ENCODE measurements at places on chromosomes 5 and 9.

DNA sequence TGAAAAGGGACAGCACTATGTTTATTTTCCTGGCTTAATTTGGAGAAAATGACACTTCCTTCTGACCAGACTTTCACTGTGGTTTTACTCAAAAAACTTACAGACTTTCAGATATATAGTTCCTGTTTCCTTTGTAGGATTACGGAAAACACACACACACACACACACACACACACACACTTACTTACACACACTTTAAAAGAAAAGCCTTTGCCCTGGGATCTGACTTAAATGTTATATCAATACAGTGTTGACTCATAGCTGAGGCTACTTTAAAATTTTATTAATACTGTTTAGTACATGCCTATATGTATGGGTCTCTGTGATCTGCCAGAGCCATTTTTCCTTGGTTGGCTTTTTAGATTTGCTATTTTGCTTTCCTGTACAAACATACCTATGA is 758.3 kb downstream of the DNAH5 start:
- no peak for DNase-seq

- DNase-seq: peak; percentile 81
These were observed 25.0 kb upstream of the HMCN2 start for GRCh38 chr9:130240410-130241197.

DNA sequence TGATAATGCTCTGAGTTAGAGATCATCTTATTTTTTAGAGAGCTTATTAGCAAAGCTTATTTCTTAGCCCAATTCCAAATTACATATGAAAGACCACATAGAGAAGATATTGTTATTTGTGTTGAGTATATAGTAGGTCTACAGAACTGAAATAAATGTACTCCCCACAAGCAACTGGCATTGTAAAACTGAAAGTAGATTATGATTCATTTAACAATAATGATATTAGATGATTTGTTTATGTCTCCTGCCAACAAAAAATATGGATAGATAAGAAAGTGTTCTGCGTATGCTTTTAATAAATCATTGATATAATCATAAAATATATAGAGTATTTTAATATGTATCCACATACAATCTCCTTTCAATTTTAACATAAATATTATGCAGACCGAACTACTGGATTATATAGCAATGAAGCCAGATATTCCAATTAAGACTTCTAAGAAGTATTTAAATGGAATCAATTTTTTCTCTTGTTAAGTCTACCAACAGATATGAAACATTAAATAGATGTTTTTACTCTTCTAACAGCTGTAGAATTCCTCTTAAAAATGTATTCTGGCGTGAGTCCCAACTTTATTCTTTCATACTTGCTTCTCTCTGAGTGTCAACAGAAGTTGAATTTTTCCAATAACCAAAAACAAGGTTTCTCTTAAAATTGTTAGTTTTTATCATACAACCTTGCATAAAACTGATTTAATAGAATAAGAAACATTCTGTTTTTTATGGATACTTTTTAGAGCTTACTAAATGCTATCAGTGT is 15.6 kb upstream of the DAB2 start:
- no peak for DNase-seq

DNA sequence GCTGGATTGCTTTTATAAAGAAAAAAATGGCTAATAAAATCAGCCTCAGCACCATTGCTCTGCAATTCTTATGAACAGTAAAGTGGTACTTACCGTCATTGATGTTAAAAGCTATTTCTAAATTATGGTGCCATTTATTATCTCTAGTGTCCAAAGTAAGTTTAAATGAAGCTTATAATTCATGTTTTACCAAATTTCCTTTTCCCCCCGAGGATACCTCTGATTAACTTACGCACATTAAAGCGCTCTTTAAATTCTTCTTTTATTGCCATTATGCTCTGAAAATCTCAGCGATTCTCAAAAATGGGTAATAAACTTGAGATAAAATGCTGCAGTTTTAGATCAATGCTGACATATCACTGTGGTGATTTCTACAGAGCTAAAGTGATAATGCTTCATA is 13.5 kb downstream of the TLX3 start:
- no peak for DNase-seq

DNA sequence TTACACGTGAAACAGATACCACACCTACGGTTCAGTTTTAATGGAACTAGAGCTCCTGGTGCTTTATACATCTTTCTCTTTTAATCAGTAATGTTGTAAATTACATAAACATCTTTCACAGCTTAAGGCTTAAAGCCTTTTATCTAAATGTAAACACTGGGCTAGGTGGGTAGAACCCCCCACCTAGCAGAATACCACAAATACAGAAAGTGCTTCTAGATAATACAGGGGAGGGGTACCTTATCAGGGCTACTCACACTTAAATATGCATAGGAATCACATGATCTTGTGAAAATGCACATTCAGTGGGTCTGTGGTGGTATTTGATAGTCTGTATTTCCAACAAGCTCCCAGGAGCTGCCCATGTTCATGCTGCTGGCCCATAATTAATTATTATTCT is 256.4 kb upstream of the TARS1 start:
- DNase-seq: no peak

DNA sequence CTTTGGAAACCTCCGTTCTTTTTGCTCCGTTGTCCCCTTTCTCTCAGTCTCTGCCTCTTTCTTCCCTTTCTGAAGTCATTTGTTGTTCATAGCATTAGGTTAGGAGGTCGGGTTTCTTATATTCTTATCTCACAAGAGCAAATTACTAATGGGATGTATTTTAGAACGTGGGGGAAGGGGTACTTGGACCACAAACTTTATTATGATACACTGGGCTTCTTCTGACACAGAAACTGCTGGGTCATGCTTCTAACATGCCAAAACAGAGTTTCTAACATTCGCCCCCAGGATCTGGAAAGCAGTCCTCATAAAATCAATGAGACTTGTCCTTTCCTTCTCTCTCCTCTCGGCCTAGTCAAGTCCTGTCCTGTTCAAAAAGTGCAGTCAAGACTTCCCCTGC is 334.4 kb downstream of the GADD45G start:
- DNase-seq: no peak

GRCh38 chr9:93702261-93702660 is 125.9 kb downstream of the PHF2 start:
- DNase-seq: no peak

GRCh38 chr5:179191506-179192184 is 131.5 kb downstream of the ZNF354C start:
- DNase-seq: no peak

DNA sequence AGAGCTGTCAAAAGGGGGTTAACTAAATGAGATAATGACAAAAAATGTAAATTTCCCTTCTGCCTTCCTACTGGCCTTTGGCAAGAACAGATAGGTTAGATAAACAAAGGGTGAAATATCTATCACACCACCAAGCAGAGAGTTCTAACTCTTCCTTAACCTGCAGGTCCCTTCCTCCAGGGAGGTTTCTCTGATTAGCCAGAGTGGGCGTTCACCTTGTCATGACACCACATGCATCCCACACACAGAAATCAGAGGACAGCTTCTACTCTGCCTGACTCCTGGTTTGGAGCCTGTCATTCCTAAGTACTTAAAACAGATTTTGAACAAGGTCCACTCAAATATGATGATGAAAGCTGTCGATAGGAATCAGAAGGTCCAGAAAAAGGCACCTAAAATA is 180.0 kb downstream of the CDK5RAP2 start:
- DNase-seq: no peak

- DNase-seq: no peak
These were observed 1.5 kb downstream of the TNFAIP8 start for GRCh38 chr5:119357270-119357669.

DNA sequence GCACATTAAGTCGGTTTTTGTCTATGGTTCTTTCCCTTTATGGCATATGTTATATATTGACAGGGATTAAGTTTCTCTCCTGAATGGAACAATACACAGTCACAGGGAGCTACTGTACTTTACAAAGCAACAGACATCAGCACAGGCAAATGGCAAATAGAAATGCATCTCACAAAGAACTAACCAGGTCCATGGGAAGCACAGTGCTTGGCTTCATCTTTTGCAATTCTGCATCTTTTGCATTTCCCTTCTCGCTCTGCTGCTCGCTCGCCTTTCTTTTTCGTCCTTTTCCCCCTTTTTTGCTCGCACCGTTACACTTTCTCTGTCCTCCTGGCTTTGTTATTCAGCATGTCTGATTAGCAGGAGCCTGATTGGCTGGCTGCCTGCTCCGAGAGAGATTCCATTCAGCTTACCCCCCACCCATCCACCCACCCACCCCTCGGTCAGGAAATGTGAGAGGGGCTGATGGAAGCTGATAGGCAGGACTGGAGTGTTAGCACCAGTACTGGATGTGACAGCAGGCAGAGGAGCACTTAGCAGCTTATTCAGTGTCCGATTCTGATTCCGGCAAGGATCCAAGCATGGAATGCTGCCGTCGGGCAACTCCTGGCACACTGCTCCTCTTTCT is at the start of gene ADAMTSL1:
ADAMTSL1 (plus strand) TSS at position 502 of the 628 bp plus-strand sequence; CDS start at position 582, 80 bp downstream.
- DNase-seq: peak; percentile 77

GRCh38 chr5:116557669-116558271 is 16.9 kb downstream of the SEMA6A start:
- DNase-seq: peak; percentile 12

- DNase-seq: no peak
These were observed 12.9 kb upstream of the SLC34A1 start for GRCh38 chr5:177371120-177372033.

- peak; percentile 50 for DNase-seq
These were observed 22.6 kb downstream of the DBH start for GRCh38 chr9:133658442-133659431.

DNA sequence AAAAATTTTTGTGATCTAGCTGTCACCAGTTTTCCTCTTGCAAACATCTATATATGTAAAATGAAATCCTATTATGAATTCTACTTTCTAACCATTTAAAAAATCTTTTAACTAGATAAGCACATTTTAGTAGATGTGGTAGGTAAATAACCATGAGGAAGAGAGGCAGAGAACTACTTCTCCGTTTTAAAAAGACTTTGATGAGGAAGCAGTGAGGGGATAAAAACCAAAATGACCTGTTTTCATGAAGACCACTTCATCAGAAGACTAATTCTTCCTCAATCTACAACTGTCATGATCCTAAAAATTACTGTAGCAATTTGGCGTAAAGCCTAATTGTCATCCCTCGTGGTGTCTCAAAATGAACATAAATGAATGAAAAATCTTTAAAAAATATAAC is 15.7 kb upstream of the ERBIN start:
- no peak for DNase-seq

- DNase-seq: peak; percentile 64
These were observed 54.9 kb upstream of the OSMR start for GRCh38 chr5:38790891-38791290.

DNA sequence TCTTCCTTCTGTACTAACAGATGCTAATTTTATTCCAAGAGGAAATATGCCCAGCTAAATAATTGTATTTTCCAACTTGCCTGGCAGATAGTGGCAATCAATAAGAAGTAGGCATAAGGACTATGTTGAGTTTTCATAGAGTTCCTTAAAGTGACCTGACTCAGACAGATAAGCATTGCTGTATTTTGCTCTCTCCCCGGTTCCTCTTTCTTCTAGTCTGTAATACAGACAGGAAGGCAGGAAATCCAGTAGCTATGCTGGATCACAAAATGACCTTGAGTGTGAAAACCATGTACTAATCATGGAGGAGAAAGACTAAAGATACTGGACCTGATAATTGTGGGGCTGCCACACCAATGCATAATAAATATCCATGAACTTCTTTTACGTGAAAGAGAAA is 701.7 kb downstream of the CETN3 start:
- no peak for DNase-seq

- DNase-seq: no peak
These were observed 46.9 kb downstream of the RASGRF2 start for GRCh38 chr5:81006947-81007636.

DNA sequence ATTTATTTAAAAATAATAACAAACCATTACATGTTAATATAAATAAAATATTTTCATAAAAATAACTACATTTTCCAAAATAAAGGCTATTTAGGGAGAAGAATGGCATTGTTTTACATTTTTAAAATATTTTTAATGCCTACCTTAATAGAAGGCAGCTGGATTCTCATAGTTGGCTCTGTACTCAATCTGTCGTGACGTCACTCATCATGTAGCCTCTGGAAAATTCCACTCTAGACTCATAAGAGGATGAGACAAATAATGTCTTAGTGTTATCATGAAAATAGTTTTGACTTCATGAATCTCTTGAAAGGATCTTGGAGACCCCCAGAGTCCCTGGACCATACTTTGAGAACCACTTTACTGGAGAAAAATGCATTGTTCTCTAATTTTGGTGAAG is 93.1 kb downstream of the NXNL2 start:
- no peak for DNase-seq

DNA sequence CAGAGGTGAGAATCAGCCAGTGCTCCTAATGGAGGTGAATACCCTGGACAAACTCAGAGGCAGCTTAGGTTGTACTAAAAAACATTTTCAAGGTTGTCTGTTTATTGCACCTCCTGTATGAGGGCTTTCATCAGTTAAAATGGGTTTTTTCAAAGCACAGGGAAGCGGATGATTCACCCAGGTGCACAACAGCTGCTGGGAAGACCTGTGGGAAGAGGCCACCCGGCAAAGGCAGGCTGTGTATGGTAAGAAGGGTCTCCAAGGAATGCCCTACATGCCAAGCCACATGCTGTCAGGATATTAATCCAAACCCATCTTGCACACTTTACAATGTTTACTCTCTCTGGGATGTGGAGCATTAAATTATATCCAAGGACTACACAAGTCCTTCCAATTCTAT is 14.7 kb downstream of the SIL1 start:
- no peak for DNase-seq

DNA sequence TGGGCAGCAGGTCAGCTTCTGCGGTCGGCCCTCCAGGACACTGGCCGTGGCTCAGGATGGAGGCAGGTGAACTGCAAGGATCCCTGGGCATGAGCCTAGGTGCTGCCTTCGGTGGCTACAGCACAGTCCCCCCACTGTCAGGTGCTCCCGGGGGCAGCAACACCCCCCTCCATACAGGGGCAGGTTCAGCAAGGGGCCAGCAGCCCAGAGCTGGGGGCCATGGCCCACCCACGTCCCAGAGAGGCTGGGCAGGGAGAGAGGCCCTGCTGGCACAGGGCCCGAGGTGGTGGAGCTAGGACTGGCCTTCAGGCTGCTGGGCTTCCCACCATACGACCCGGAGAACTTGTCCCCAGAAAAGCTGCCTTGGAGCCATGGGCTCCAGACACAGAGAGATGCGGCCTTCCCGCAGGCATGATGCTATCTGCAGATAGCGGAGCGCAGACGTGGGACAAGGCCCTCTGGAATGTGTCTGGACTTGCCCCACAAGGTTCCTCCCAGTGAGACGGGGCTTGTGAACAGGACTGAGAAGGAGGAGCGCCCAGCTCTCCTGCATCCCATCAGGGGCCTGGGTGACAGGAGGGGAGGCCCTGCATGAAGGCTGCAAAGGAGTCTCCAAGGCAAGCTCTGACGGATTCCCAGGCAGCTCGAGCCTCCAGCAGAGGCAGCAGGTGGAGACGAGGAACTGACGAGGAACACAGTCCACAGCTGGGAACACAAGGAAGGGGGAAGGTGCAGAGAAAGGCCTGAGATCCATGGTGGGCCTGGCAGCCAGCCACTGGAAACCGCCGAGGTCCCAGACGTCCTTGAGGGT is 111.1 kb downstream of the VAV2 start:
- DNase-seq: peak; percentile 13

DNA sequence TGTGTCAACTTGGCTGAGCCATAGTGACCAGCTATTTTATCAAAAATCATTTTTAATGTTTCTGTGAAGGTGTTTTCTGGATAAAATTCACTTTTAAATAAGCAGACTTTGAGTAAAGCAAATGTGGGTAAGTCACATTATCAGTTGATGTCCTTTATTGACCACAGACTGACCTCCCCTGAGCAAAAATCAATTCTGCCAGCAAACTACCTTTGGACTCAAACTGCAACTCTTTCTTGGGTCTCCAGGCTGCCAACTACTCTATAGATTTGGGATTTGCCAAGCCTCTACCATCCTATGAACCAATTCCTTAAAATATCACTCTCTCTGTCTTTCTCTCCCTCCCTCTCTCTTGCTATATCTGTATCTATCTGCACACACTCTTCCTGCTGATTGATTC is 1571.7 kb upstream of the NUDT12 start:
- no peak for DNase-seq
